ENCODE measurements at places on chromosomes 5 and 9.

- DNase-seq: peak; percentile 51
Observed at GRCh38 chr5:123752552-123753179, 240.7 kb downstream of the CSNK1G3 start.

- peak; percentile 77 for DNase-seq
Observed at GRCh38 chr5:62538017-62538942, 40.3 kb upstream of the LRRC70 start.

DNA sequence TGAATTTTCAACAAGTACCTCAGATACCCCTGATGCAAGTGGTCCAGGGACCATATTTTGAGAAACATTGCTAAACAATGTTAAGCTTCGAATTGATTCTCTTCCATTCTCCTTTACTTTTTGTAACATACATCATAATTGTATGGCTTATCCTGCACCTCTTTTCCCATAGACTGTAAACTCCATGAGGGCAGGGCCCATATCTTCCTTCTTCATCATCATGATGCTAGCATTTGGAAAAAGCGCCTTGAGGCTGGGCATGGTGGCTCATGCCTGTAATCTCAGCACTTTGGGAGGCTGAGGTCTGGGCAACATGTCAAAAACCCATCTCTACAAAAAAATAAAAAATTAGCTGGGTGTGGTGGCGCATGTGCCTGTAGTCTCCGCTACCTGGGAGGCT lies 14.5 kb upstream of the DELE1 start:
- no peak for DNase-seq

GRCh38 chr9:4114569-4115505 lies 185.0 kb downstream of the GLIS3 start:
- DNase-seq: peak; percentile 82

DNA sequence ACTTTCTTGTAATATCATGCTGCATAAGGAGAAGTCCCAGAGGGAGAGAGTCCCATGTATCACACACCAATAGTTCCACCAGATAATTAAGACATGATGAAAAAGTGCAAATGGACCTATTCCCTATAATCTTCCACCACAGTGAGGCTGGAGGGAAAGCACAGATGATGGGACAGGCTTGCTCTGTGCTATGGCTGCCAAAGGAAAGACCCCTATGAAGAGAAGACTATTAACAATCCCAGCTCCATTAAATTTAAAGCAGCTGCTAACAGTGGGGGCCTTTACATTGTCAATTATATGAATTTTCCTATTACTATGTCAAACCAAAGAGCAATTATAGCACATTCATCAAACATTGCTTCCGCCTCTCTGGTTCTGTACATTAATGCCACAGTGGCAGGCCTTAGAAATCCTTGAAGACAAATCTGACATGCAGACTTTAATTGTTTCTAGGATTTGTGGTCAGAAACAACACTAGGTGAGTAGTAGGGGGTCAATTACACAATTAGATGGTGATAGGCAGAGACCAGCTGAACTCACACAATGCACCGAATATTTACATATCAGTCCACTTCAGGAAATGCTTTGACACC lies 551.3 kb downstream of the TLE1 start:
- DNase-seq: no peak

GRCh38 chr5:141565826-141566570 lies 52.8 kb downstream of the DIAPH1 start:
- DNase-seq: no peak

- DNase-seq: no peak
Observed at GRCh38 chr5:90793183-90793582, 234.6 kb downstream of the ADGRV1 start.

DNA sequence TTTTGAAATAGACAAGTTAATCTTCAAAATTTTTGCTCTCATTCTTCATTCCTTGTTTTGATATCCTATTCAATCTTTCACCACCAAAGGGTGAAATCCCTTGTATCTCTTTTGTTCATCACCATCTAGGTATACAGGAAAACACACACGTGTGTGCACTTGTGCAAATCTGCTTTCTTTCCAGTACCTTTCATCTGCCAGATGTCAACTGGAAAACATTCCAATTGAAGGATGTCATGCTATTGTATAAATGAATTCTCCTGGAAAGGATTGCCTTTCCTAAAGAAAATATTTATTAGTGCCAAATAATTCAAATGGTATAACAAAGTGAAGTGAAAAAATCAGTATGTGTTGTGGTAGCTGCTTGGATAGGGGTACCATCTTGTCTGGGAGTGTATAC lies 123.7 kb downstream of the RANBP17 start:
- no peak for DNase-seq

DNA sequence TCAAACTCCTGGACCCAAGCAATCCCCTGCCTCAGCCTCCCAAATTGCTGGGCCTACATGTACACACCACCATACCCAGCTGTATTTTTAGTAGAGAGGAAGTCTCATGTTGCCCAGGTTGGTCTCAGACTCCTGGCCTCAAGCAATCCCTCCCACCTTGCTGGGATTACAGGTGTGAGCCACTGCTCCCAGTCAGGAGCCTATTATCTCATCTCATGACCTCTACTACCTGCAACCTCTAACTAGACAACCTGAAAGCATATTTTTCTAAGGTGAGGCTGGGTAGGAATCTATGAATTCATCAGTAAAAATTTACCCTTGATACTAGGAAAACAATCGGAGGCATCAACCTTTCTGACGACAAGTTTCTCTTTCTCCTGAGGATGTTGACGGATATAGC lies 10.0 kb downstream of the FAM13B start:
- DNase-seq: no peak

- DNase-seq: no peak
Observed at GRCh38 chr9:118236625-118237024, 532.4 kb downstream of the TLR4 start.

DNA sequence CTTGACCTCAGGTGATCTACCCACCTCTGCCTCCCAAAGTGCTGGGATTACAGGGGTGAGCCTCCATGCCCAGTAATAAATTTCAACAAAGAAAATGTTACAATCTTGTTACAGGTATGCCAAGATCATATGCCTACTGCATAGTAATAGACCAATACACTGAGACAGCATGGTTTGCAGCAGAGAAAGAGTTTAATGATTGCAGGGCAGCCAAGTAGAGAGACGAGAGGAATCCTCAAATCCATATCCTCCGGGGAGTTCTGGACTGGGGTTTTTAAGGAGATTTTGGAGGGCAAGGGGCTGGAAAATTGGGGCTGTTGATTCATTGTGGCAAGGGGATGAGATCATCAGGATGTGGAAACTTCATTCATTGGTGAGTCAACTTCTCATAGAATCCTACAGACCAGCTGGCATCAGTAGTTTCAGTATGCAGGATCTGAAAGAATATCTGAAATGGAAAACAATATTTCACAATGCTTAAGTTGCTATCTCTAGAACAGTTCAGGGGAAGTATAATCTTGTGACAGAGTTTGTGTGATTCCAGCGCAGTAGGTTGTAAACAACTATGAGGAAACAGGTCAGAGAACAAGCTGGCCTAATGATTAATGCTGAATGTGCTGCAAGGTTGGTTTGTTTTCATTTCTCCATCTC lies 14.8 kb upstream of the TUT7 start:
- DNase-seq: peak; percentile 96

- no peak for DNase-seq
Observed at GRCh38 chr5:99438619-99439018, 509.8 kb upstream of the CHD1 start.

DNA sequence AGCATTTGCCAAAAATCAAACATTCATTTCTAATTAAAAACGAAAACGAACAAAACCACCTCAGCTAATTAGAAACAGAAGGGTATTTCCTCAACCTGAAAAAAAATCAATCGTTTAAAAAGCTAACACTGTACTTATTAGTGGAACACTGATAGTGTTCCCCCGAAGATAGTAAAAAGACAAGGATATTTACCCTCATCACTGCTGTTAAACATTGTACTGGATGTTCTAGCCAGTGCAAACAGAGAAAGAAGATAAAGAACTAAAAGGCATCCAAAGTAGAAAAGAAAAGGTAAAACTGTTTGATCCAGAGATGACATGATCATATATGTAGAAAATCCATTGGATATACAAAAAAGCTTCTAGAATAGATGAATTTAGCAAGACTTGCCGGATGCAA lies 508.3 kb downstream of the DMRTA1 start:
- DNase-seq: no peak

GRCh38 chr5:2901096-2901495 lies 149.6 kb upstream of the IRX2 start:
- no peak for DNase-seq

GRCh38 chr9:72749276-72749675 lies 203.6 kb downstream of the ALDH1A1 start:
- no peak for DNase-seq

- no peak for DNase-seq
Observed at GRCh38 chr5:134451225-134451935, 39.7 kb upstream of the CDKN2AIPNL start.

DNA sequence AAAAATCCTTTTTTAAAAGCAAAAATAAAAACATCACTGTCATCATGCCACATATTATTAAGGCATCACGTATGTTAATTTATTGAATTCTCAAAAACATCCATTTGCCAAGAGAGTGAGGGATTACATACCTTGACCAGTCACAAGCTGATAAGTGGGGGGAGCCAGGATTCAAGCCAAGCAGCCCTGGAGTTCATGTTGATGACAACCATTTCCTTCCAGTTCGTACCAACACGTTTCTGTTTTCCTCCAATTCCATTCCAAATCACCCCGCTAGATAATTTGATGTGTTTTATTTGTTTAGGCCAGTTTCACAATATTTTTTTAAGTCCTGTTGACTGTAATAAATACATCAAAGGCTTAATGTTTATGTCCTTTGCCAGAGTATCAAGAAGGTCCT lies 53.0 kb downstream of the SLC1A3 start:
- DNase-seq: no peak

DNA sequence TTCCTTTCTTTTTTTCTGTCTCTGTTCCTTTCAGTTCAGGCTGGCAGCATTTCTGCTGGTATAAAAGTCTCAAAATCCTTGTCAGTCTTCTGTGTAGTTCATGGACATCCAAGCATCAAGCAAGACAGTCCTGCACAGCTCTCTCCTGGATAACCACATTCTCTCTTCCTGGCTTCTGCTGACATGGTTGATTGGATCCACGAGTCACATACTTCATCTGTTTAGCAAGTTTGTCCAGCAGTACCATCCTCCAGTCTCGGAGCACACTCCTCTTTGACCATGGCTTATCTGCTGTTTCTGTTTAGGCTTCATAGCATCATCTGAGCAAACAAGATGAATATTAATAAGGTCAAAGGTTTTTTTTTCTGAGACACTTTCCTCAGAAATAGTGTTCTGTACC lies 220.8 kb downstream of the KDM4C start:
- DNase-seq: no peak

DNA sequence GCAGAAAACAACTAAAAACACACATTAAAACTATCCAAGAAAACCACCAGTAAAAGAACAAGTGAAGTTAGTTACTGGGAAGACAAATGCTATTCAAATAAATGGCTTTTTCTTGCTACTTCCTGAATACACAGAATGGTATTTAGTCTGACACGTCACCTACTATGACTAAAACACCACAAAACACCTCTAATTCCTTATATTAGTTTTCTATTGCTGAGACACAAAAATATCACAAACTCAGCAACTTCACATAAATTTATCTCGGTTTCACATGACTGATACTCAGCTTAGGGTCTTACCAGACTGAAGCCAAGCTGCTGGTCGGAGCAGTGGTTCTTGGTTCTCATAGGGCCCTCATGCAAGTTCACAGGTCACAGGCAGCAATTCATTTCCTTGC lies 5.4 kb downstream of the DMAC1 start:
- DNase-seq: no peak

GRCh38 chr5:116702776-116703175 lies 128.2 kb upstream of the SEMA6A start:
- no peak for DNase-seq

DNA sequence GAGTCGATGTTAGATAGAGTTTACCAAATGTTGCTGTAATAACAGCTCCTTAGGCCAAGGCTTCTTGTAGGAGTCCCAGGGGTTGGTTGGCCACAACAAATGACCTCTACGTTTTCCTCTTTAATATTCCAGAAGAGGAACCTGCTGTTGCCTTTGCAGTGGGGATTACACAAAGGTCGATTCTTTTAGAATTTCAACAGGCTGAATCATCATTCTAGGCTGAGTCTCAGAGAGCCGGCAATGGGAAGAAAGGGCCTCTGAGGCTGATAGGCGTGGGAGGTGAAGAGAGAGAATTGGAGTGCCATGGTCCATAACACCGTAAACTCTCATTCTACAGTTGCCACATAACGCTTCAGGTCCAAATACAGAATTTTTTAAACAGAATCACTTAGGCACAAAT lies 405.9 kb upstream of the DAP start:
- DNase-seq: no peak

DNA sequence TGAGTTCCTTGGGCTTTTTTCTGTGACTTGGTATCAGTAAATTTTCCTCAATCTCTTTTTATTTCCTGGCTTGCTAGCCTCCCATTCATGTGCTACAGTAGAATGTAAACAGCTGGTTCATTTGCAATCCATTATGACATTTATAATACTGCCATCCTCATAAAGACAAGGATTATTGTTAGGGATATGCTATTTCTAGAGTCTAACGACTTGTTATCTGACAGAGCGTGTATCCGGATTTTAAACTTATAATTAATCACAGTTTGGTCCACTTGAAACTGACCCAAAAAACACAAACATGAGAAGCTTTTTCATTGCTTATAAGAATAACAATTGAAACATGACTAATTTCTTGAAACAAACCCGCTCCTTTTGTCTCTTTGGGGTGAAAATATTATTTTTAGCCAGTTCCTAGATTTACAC lies 585.8 kb downstream of the TLE4 start:
- peak; percentile 51 for DNase-seq

DNA sequence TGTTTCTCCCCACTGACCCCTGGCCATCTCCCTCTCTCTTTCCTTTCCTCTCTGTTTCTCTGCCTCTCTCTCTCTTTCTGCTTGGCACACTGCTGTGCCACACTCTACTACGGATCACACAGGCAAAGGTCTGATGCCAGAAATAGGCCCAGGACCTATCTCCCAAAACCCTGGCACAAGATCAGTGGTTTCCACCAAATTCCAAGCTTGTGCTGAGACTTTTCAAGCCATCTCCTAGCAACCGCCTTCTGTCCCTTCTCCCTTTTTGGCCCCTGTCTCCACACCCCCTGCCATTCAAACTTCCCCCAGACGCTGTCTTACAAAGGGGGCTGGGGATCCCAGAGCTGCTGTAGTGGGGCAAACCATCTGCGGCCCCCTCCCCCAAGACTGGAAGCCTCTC lies 38.5 kb upstream of the RARS1 start:
- DNase-seq: no peak

GRCh38 chr9:86636519-86636918 lies 282.3 kb upstream of the TUT7 start:
- no peak for DNase-seq

Data from fibroblast of gingiva (primary cell).